ENCODE measurements at places on chromosomes 13 and 19.

DNA sequence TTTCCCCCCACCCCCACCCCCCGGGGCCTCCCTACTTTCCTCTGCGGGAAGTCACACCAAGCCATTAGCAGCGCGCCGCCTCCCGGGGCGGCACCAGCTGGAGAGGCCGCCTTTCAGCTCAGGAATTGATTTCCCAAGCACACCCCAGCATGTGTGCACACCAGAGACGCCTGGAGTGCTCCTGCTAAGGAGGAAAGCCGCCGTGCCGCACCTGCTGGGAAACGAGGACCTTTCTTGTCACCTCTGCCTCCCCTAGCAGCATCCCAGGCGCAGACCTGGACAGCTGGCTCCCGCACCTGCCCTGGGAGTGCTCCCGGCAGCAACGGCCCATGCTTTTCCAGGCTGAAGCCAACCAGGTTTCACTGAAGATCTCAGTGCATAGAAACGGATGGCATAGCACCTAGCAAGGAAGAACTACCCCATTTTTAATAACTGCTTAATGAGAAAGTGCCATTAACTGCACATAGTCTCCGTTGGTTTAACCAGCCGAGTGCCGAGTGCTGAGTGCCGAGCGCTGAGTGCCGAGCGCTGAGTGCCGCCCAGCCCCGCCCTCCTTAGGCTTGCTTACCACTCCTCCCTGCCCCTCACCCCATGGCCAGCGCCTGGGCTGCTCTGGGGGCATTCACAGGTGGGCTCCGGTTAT lies 165.0 kb downstream of the USP12 start:
- no peak for DNase-seq

- no peak for DNase-seq
Observed at GRCh38 chr13:112785483-112785856, 95.6 kb downstream of the ATP11A start.

DNA sequence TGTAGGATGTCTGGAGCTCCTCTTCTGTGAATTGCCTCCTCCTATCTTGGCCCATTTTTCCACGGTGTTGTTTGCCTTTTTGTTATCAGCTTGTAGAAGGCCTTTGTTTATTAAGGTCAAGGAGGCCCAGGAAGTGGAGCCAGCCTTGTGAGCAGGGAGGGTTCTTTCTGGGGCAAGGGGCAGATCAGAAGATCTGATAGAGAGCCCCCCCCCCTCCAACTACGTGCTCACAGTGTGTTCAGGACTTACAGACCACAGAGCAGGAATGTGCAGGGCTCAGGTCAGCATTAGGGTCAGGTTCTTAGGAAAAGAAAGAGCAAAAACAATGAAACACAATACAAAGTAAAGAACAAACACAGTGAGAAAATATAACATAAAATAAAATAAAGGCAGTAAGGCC lies 59.4 kb downstream of the CCNE1 start:
- DNase-seq, result no peak

DNA sequence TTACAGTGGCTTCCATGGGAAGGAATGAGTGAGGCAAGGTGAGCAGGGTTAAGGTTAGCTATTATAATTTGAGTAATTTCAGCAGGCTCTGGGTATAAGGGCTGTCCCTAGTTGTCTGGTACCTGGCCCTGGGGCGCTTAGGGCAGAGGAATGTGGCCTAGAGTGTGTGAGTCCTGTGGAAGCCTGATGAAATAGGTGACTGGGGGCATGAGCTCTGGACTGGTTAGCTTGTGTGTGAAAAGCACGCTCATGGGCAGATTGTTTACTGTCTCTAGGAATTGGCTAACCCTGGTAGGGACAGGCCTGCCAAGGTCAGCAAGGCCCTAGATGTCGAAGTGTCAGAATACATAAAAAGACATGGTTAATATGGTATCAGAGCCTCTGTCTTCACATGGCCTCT lies 42.5 kb downstream of the SPRYD7 start:
- DNase-seq, result no peak

GRCh38 chr13:98289339-98289945 lies 112.4 kb upstream of the RNF113B start:
- no peak for DNase-seq

DNA sequence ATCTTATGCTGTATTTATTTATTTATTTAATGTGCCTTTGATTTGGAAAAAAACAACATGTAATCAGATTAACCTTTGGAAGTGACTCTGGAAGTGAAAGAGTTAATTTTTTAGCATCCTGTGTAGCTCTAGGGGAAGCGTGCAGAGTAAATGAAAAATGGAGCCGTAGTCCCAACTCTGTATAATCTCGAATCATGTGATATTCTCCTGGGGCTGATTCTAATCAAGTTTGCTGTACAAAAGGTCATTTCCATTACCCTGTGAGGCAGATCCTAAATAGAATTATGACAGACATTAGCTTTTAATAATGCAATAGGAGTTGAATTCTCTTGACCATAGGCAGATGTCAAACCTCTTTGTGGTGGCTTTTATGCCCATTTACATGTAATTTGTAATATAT lies 238.6 kb upstream of the CSNK1A1L start:
- DNase-seq, result no peak

DNA sequence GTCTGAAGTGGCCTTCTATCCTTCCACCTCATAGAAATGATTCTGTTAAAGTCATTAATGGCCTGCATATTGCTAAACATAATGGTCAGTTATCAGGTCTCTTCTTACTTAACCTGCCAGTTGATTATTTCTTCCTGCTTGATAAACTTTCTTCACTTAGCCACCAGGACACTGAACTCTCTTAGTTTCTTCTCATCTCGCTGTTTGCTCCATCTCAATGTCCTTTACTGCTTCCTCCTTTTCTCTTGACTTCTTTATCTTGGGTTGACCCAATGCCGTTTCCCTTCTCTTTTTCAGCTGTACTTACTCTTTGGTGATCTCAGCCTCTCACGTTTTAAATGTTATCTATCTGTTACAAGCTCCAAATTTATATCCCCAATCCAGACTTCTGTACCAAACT lies 17.1 kb upstream of the CLC start:
- DNase-seq, result no peak

DNA sequence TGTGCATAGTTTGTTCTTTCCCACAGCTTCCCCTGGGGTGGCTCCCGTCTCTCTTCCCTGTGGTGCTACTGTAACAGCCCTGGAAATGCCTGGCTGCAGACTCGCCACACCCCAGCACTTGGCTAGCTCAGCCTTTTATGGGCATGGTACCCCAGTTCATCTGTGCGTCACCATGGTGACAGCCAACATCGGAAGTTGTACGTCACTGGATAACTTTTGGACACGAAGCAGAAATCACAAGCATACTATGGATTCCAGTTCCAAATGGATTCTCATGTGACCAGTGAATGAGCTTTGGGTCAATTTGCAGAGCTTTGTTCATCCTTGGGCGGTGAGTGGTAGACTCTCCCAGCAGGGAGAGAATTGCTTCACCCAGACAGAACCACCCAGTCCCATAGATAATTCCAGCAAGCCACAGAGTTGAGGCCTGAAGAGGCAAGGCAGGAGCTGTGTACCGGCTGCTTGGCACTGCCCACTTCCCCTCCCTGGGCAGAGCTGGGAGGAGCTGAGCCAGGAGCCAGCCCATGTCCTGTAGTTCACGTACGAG lies 54.4 kb downstream of the COL4A2 start:
- no peak for DNase-seq

DNA sequence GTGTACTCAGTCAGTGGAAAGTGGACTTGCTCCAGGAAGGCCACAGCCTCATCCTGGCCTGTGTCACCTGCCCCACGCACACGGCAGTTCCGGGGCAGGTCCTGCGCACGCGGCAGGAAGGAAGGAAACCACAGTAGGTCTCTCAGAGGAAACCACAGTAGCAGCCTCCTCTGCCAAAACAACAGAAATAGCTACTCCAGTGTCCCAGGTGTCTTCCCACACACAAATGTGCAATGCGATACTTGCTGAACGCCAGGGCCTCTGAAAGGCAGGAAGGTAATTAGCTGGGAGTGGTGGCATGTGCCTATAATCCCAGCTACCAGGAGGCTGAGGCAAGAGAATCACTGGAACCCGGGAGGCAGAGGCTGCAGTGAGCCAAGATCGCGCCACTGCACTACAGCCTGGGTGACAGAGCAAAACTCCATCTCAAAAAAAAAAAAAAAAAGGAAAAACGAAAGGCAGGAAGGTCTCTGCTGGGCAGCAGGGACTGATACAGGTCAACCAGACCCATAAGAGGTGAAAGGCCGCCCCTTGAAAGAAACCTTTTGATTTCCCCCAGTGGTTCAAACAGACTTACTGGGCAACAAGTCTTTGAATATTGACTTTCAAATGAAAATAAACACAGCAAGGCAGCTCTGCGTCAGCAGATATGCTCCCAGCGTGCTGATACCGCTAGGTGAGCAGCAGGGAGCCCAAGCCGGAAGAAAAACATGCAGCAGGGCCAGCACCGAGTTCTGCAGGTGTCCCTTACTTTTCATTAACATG lies 49.5 kb downstream of the CRYL1 start:
- no peak for DNase-seq

- DNase-seq, result no peak
Observed at GRCh38 chr19:3778104-3778867, 6.3 kb upstream of the RAX2 start.

GRCh38 chr19:48674216-48674809 lies 1.5 kb upstream of the NTN5 start:
- DNase-seq, result no peak

DNA sequence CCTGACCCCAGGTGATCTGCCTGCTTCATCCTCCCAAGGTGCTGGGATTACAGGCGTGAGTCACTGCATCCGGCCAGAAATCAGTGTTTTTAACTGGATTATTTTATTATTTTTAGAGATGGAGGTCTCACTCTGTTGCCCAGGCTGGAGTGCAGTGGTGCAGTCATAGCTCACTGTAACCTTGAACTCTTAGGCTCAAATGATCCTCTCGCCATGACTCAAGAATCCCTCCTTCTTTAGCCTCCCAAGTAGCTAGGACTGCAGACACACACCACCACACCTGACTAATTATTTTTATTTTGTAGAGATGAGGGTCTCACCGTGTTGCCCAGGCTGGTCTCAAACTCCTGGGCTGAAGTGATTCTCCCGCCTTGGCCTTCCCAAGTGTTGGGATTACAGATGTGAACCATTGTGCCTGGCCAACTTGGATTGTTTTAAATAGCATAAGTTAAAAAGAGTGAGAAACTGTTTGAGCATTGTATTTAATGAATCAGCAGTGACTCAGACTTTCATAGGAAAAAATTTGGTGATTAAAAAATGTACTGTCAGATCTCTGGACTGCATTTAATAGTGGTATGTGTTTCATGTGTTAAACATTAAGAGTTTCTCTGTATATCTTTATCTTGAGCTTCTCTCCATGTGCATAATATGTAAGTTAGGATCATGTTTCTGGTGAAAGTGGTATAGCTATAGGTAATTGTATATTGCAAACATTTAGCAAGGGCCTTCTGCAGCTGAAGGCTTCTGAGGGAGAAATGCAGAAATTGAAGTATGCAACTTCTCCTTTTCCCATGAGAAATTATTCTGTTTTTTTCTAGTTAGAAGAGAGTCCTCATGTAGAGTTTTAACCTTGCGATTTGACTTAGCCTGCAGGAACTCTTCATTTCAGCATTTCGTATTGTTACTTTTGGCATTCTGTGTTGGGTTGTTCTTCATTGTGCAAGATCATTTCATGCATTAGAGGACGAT lies 121.2 kb downstream of the PCCA start:
- peak; percentile 68 for DNase-seq
